ENCODE measurements at places on chromosomes 4 and X.

GRCh38 chr4:142551517-142552305 lies 294.4 kb downstream of the INPP4B start:
- no peak for DNase-seq

DNA sequence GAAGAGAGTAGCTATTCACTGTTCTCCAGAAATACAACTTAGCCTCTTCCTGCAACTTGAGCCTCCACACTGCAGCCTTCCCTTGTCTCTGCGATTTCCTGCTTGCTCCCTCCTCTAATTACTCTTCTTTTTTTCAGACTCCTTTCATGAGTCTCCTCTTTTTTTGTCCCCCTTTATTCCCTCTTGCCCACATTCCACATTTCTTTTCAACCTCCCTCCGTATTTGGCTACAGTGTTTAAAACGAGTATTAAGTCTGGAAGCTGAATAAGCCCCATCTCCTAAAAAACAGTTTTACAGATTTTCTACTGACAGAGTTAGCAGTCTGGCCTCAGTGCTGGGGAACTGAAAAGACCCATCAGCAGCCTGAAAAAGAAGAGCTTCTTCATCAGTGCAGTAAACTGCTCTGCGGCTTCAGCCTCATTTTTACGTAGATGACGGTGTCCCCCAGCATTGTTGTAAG lies 141.5 kb downstream of the TENM3 start:
- DNase-seq, result no peak

DNA sequence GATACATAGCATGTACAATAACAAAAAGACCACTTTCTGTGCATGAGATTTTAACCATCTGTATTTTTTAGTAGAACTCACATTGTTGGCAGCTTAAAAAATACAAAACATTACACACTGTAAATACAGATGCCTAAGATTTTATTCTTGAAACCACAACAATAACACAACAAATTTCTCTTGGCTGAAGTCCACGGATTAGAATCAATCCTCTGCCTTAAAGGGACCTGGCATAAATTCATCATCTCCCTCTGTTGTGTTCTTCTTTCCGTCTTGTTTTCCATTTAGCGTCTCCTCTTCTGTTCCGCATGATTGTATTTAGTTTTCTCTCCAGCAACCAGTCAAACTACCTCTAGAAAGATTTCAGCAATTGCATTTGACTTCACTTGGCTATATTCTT lies 231.0 kb downstream of the SPOCK3 start:
- no peak for DNase-seq

DNA sequence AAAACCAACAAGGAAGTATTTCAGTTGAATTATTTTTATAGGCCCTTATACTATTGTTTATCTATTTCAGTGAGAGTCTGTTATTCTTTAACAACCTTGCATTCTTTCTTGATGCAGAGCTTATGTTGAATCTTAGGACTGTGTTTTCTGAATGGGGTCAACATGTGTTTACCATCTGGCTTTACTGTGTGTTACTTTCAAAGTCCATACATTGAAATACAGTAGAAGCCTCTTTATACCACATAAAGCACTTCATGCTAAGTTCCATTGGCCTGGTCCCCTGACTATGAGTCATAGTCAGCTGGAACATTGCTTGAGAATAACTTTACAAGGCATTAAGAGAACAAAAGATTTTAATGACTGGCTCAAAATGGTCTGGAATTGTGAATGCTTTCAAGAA lies 152.6 kb downstream of the GASK1B start:
- no peak for DNase-seq

GRCh38 chr4:138161351-138161750 lies 80.8 kb downstream of the SLC7A11 start:
- DNase-seq, result no peak

DNA sequence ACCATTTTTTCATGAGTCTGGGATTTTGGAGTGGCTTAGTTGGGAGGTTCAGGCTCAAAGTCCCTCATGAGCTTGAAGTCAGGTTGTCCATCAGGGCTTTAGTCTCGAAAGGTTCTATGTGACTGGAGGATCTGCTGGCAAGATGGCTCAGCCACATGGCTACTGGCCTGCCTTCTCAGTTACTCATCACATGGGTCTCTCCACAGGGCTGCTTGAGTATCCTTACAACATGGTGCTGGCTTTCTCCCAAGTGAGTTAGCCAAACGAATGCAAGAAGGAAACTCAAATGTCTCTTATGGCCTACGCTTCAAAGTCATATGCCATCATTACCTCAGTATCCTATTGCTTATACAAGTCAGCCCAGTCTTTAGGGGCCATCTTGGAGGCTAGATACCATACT lies 106.3 kb upstream of the VCX3B start:
- no peak for DNase-seq

DNA sequence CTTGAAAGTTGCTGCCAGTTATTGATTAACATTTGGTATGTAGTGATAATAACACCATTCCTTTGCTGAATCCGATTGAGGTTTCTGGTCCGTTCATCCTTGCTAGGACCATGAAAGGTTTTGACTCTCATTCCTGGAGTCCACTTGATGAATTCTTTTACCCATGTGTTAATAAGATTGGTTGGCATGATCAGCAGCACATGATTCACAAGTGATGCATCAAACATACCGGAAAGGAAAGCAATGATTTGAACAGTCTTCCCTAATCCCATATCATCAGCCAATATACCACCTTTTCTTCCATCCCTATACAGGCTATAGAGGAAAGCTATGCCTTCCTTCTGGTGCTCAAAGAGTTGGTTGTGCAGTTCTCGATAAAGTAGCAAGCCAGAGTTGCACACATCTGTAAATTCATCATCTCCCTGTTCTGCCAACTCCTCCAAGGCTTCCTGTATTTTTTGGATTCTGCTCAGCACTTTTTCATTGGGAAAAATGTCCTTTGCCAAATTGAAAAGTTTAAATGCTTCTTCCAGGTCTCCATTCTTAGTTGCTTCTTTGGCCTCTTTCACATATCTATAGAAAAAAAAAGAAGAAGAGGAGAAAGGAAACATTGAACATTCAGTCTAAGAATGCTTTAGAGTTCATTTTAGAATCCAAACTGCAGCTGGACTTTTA lies 26.7 kb downstream of the PIN4 start:
- DNase-seq, result no peak

- no peak for DNase-seq
These were observed 16.1 kb downstream of the IQCM start for GRCh38 chr4:149799546-149799945.

- DNase-seq, result no peak
These were observed 185.8 kb upstream of the STK26 start for GRCh38 chrX:131837325-131837724.

- DNase-seq, result peak; percentile 27
These were observed 11.6 kb upstream of the MAGEB17 start for GRCh38 chrX:16155581-16156096.

GRCh38 chr4:32145987-32146386 lies 1425.8 kb downstream of the PCDH7 start:
- DNase-seq, result no peak

DNA sequence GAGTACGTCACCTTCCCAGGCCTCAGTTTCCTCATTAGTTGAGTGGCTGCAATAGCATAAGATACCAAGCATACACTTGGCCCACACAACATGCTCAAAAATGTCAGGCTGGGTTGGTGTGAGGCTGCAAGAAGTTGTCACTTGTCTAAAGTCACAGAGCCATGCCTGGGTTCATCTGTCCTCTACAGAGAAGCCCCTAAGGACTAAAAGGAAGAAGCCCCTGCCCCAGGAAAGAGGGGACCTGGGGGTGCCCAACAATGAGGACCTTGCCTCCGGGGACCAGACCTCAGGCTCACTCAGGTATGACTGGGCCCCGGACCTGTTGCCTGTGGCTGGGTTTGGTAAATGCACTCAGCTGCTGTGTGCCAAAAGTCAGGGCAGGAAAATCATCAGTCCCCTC lies 82.7 kb downstream of the CRMP1 start:
- DNase-seq, result no peak

DNA sequence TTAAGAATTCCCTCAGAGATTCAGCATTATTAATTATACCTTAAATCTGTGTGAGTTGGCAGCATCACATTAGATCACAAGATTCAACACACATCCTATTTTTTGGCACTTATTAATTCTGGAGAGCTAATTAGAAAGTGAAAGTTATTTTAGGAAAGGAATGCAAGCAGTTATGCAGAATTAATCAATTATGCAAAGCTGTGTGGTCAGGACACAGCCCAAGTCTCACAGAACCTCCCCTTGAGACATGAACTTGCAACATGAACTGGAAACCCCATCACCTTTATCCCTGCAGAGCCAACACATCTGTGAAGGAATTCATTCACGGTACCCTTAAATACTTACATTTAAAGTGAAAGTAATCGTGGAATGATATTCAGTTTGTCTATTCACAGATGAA lies 80.5 kb downstream of the TSPAN5 start:
- no peak for DNase-seq

- no peak for DNase-seq
These were observed 34.7 kb upstream of the SEC24B start for GRCh38 chr4:109398928-109399327.

- no peak for DNase-seq
These were observed 3.3 kb downstream of the RBM47 start for GRCh38 chr4:40626183-40626990.

GRCh38 chrX:68944211-68944610 lies 115.4 kb downstream of the EFNB1 start:
- DNase-seq, result no peak

- no peak for DNase-seq
These were observed 951.8 kb upstream of the IGFBP7 start for GRCh38 chr4:58061967-58062366.

- DNase-seq, result no peak
These were observed 49.3 kb downstream of the WDR19 start for GRCh38 chr4:39231660-39232059.

DNA sequence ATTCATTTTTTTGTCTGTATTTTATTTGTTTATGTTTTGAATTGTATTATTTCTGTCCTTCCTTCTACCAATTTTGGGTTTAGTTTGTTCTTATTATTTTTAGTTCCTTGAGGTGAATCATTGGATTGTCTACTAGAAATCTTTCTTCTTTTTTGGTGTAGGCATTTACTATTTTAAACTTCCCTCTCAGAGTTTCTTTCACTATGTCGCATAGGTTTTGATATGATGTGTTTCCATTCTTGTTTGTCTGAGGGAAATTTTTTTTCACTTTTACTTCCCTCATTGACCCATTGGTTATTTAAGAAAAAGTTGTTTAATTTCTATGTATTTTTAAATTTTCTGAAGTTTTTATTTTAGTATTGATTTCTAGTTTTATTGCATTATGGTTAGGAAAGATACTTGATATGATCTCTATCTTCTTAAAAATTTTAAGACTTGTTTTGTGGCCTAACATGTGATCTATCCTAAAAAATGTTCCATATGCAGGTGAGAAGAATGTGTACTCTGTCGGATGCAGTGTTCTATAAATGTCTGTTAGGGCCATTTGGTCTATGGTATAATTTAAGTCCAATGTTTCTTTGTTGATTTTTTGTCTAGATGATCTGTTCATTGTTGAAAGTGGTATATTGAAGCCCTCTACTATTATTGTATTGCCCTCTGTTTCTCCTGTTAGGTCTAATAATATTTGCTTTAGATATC lies 68.8 kb downstream of the IL15 start:
- DNase-seq, result no peak

DNA sequence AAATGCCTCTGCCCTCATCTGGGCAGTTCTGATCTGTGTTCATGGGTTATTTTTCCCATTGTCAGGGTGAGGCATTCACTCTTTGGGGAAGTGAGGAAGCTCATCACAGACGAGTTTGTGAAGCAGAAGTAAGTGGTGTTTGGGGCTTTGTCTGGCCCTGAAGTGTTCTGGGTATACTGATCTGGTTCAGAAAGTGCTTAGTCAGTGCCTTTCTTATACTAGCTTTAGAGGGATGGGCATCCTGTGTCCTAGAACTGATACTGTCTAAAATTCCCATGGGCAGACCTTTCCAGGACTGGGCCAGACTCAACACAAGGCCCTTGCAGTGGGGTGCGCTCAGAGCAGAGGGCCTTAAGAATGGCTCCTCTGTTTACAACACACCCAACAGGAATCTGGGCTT lies 6.4 kb downstream of the TRO start:
- no peak for DNase-seq

DNA sequence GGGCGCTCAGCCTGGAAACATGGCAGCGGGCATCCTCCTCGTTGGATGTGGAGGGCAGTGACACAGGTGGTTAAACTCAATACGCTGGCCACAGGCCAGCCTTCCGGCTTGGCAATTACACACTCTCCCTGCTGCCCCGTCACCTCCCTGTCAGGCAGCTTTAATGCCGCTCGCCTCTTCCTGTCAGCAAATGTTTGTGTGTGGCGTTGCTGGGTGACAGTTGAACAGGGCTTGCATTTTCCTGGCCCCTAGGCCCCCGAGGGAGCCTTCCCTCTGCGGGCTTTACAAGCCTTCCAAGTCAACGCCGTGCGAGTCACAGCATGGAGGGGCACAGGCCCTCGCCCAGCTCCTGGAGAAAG lies 620.0 kb downstream of the BCOR start:
- no peak for DNase-seq

DNA sequence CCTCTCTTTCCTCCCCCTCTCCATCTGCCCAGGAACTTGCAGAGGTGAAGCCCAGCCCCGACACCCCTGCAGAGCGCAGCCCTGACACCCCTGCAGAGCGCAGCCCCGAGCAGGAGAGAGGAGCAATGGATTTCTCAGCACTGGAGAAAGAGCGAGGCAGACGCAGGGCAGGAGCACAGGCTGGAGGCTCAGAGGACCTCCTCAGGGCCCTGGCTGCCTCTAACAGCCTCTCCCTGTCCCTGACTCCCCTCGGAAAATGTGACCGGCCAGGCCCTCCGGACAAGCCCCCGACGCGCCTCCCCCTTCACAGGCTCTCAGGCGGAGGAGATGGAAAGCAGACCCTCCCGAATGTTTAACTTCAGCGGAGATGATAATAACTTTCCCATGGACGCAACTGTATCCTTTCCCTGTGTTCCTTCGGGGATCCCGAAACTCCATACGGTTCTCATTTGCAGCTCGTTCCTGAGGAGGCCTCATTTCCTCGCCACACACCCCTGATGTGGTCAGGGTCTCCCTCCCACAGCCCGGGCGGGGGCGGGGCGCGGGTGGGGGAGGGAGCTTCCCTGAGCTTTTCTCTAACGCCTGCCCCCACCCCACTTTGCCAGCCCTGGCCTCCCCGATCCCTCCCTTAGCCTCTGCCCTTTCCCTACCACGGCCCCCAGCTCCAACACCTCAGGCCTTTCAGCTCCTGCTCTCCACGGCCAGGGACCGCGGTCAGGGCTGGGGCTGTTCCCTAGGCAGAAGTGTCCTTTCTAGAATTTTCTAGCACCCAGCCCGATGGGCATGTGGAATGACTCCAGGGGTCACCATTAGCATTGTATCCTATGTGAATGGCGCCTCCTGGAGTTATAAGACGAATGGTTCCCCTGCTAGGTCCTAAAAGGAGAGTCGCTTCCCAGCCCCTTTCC lies 201.1 kb upstream of the BCOR start:
- DNase-seq, result no peak

DNA sequence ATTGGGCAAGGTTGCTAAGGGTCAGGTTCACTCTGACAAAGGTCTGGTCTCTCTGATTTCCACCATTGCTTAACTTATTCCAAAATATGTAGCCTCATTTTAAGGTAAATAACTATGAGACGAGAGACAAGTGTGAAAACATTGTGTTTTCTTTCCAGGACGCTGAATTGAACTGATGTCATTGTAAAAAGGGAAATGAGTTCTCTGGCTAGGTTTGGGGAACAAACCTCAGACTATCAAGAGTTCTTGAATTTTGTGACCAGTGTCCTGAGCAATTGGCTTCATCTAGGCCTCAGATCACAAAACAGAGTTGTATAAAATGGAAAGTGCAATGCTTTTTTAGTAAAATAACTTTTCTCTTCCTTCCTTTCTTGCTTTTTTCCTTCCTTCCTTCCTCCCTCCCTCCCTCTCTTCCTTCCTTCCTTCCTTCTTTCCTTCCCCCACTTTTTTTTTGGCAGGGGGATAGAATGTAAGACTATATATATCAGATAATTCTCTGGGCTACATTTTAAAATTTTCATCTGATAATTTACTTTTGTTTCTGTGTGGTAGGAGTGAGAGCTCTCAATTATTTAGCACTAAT lies 30.8 kb upstream of the CXCL8 start:
- DNase-seq, result no peak

Measured in NCI-H2107 (cell line).